ENCODE measurements at places on chromosomes 4 and X.

GRCh38 chrX:135087867-135088266, 32.5 kb downstream of the ETDB start:
- DNase-seq: no peak

DNA sequence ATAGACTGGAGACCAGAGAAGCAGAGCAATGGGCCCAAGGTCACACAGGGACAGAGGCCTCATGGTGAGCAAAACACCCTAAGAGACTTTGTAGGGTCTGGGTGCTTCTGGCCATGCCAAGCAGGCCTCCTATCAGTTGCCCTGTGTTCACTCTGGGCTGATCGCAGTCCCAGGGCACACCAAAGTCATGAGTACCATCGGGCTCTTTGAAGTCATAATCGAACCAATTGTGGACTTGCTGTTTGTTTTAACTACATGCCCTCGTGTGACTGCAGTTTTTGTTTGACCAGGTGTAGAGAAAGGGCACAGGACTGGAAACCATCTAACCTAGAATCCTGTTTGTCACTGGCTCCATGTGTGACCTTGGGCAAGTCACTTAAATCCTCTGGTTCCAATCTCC, 172.5 kb upstream of the CPEB2 start:
- DNase-seq: no peak

- no peak for DNase-seq
Observed at GRCh38 chrX:31228415-31228832, 156.6 kb upstream of the FTHL17 start.

- DNase-seq: no peak
Observed at GRCh38 chrX:42952621-42953020, 174.7 kb upstream of the PPP1R2C start.

DNA sequence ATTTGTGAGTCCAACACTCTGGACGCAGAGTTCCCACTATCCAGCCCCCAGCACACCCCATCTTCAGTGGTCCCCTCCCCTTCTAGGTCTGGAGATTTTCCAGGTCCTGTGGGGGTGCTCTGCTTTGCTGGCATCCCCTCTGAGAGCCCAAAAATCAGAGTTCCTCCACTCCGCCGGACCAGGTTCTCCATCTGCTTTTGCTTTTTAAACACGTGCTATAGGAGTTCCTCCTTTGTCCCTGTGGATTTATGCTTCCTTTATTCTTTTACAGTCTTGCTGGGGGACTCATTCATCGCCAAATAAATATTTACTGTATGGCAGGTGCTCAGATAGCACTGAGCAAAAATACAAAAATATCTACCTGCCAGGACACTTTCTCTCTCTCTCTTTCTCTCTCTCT, 324.7 kb downstream of the STK32B start:
- DNase-seq: no peak

DNA sequence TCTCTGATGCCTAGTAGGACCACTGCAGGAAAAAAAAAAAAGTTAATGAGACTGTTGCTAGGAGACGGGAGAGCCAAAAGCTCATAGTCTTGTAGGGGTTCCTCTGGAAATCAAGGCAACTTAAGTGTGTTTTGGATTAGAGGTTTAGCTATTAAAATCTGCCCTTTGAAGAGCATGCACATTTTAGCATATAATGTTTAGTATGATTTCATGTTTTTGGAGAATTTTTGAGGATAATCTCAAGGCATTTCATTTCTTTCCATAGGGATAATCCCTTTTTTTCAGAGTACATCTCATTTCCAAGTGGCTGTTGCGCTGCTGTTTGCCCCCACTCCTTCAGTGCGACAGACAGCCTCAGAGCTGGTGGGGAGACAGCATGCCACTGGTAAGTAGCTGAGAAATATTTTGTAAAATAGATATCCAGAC, at the start of gene LINC00632:
LINC00632 (plus strand) TSS at position 339 of the 426 bp plus-strand sequence.
- no peak for DNase-seq

GRCh38 chr4:152334931-152335330, 201.0 kb downstream of the FBXW7 start:
- DNase-seq: no peak

GRCh38 chr4:134320048-134320447, 118.5 kb upstream of the PABPC4L start:
- no peak for DNase-seq

GRCh38 chr4:76568262-76568661, 133.2 kb downstream of the SHROOM3 start:
- no peak for DNase-seq

DNA sequence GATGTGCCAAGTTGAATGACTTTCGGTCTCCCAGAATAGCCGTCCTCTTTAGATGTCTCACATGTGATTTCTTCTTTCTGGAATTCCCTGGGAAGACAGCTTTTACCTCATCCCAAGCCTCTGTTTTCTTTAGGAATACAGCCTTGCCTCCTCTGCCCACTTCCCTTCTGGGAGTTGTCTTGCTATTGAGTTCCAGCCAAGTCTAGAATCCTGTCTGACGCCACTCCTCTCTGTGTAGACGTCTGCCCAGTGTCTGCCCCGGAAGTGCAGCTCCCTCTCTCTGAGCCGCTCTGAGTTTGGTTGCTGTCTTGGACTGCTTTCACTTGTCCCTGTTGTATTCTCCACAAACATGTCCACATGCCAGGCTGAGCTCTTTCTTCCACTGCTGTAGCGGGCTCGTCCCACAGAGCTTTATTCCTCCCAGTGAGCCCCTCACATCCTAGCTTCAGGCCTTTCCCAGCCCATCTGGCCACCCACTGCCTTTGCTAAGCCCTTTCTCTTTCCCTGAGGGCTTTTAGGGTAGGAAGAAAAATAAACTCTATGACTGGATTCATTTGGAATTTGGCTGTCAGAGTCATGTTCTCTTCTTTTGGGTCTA, 9.0 kb upstream of the IGFBP7 start:
- no peak for DNase-seq

DNA sequence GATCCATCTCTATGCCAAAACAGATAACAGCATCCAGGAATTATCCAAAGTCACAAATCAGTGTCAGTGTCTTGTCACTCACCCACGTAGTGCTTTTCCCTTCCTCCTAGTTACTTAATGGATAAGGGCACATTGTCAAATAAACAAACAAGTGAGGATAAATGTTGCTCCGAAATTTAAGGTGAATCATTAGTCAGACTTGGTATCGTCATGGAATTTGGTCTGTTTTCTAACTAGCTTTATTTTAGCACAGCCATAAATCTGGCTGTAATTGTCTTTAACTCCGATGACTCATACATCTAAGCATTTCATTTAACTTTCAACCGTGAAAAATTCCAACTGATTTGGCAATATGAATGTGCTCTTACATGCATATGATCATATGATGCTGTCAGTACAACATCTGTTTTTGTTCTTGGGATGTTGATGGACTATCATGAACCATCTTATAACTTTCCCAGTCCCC, 83.3 kb downstream of the SNCA start:
- DNase-seq: no peak

All from activated CD4-positive, alpha-beta T cell treated with anti-CD3 and anti-CD28 coated beads, Interleukin-2, Interleukin-6, amounts not matched to agents 100 ng/mL and 50 ng/mL, durations not matched to agents 16 hours and 8 hours (primary cell).